Right kidney (tissue), 9 donors: ENCODE measurements at places on chromosomes 6 and 20.

DNA sequence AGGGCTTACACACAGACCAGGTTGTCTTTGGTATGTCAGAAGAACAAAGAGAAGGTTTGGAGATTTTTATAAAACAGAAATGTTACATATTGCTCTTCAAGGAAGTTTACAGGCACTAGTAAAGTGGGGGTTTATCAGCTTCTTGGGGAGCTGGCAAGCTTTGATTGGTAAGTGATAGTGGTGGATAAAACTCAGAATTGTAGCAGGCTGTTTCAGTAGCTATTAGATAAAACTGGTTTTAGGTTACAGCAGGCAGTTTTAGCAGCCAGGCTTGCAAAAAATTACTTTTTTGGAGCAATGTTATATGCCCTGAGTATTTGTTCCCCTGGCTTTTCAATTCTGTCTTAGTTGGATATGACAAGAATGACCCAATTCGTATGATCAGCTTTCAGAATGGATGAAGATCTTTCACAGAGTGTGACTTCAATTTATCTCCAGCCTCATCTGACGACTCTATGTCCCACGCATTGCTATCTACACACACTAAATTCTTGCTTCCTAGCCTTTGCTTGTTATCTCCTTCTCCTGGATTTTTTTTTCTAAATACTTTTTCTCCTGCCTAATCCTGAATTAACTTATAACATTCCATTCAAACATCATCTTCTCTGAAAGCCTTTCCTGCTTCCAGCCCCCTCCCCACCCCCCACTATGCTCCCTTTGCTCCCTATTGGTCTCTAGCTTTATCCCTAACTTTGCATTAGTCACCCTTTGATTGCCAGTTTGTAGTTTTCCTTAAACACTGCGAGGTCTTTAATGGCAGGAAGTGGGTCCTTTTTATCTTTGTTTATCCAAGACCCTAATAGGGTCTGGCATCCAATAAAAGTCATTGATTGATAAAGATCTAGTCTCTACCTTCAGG, 1.0 kb upstream of the TOMM34 start:
- no peak for DNase-seq

- no peak for DNase-seq
Measured at GRCh38 chr6:48916607-48917006, 546.4 kb downstream of the MMUT start.

GRCh38 chr6:12482386-12483375, 192.5 kb downstream of the EDN1 start:
- no peak for DNase-seq

DNA sequence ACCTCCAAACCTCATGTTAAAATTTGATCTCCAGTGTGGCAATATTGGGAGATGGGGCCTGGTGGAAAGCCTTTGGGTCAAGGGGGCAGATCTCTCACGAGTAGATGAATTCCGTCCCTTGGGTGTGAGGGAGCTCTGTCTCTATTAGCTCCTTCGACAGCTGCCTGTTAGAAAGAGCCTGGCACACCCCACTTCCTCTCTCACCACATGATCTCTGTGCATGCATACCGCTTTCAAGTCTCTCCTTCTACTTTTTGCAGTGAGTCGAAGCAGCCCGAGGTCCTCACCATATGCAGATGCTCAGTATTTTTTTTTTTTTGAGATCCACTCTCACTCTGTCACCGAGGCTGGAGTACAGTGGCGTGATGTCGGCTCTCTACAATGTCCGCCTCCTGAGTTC, 176.9 kb downstream of the SYNDIG1 start:
- no peak for DNase-seq

GRCh38 chr6:71351190-71351589, 62.6 kb downstream of the OGFRL1 start:
- no peak for DNase-seq

DNA sequence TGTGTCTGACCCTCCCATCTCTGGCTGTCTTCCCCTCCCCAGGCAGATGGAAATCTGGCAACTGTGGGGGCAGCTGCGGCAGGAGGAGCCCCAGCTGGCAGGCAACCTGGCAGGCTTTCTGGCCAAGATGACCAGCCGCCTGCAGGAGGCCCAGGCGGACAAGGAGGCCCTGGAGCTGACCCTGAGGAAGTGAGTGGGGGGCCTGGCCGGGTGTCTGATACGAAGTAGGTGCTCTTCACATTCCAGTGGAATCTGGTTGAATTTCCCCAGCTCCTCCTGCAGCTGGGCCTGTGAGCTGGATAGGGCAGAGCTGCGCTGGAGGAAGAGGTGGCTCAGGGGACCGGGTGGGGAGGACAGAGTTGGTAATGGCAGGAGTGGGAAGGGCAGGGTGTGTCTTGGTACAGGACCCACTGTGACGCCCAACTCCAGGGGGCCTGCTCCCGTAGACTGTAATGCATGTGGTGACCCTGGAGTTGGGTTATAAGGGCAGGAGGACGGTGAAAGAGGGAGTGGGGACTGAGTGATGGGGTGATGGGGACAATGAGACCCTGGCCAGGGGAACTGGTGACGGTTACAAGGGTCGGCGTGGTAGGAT, 19.7 kb downstream of the RAB44 start:
- no peak for DNase-seq

GRCh38 chr20:237489-237888, 10.4 kb downstream of the DEFB129 start:
- no peak for DNase-seq

DNA sequence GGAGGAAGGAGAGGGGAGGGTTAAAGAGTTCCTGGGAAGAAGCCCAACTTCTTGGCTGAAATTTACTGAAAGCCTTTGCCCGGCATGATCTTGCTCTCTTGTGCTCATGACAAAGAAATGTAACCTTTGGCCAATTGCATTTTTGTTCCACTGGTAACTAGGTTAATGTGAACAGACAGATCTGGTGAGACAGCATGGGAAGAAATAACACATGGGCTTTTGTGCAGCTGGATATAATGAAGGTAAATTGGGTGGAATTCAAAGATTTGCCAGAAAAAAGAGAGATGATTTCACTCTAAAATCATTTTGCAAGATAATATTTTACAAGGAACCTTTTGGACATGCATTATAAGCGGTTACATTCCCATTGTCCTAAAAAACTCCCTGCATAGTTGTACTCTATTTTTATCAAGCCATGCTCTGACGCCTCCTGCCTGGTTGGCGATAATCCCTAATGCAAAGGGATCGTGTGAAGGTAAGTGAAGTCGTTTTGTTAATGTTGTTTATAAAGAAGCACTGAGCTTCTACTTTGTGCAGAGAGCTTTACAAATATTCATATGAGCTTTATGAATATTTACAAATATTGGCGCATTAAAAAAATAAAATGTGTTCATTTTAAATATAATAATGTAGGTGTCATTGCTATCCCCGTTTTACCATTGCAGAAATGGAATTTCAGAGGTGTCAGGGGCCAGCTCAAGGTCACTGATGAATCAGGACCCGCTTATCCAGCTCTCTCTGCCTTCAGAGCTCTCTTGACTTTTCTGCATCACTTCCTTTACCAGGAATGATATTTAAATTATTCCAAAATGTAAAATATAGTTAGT, 161.3 kb upstream of the AGPAT4 start:
- DNase-seq: no peak

GRCh38 chr6:84867521-84867920, 103.1 kb upstream of the TBX18 start:
- no peak for DNase-seq

DNA sequence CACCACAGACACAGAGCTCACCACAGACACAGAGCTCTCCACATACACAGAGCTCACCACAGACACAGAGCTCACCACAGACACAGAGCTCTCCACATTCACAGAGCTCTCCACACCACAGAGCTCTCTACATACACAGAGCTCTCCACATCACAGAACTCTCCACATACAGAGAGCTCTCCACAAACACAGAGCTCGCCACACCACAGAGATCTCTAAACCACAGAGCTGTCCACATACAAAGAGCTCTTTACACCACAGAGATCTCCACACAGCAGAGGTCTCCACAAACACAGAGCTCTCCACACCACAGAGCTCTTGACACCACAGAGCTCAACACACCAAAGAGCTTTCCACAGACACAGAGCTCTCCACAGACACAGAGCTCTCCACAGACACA, 55.8 kb downstream of the ERMARD start:
- no peak for DNase-seq

- no peak for DNase-seq
Measured at GRCh38 chr20:50029697-50030461, 47.1 kb downstream of the SNAI1 start.

- DNase-seq: no peak
Measured at GRCh38 chr6:146805546-146806325, 207.0 kb downstream of the ADGB start.

DNA sequence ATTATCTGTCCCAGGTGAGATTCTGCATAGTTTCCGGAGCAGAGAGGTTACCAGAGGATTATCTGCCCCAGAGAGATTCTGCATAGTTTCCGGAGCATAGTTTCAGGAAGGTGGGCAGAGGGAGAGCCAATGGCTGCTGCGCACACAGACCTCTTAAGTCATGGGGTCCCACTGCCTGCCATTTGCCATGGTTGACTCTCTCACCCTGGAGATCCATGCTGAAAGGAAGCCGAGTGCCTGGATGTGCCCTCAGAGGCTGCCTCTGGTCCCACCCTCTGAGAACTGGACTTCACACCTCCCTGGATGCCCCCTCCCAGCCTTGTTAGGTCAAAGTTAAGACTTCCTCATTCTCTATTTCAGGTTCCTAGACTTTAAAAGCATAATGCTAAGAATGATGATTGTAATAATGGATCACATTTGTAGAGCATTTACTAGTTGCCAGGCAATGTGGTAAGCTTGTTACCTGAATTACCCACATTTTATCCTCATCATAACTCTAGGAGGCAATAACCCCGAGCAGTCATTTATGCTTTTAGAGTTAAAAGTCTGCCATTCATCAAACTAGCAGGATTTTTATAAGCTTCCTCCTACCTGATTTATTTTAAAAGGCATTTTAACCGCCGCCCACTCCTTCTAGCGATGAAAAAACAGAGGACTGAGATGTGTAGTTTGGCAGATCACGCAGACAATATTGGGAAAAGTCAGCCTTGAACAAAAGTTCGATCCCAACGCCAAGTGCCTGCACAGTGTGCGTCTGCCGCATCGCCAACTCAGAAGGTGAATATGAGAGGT, 11.9 kb downstream of the SERPINB9 start:
- no peak for DNase-seq

DNA sequence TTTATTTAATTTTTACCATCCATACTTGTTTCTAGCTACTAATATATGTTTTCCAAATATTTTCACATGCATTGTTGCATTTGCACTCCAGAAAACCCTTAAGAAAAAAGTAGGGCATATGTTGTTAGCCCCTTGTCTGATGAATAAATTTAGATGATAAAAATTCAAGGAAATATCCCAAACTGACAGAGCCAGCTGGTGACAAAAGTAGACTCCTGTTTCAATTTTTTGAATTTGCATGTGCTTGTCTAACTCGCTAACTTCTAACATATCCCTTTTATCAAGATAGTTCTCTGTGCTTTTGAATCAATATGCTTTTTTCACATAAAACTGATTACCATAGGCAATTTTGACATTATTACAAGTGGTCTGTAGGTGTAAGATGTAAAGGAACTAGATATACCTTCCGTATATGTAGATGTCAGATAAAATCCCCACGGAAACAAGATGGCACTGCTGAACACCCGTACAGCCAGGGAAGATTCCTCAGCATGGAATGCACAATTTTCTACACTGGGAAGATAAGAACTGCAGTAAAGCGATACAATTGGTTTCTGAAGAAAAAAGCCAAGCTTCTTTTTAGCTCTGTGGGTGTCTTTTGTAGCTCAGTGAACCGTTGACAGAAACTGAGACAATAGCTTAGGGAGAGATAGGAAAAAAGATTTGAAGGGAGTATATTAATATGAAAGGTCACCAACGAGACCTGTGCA, 437.6 kb upstream of the RNF217 start:
- no peak for DNase-seq

DNA sequence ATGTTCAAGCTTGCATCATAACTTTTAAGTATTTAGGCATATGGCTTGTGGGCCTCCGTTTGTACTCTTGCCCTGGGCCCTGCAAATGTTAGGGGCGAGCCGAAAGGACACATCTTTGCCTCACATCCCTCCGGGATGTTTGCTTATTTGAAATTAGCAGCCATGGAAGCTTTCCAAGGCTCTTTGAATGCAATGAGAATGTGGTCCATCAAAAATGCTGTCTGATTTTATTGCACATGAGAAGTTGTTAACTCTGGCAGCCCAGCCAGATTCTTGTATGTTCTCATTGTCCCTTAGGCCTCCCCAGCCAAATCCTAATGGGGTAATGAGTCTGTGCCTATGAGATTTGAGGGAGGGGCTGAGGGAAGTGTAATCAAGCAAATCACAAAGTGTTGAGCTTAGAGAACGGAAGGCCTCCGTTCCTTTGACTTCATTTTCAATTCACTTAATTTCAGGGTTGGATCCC, 261.2 kb upstream of the MARCKS start:
- DNase-seq: peak; percentile 49

- peak; percentile 81 for DNase-seq
Measured at GRCh38 chr6:41638002-41638934, at the start of gene MDFI. MDFI (plus strand) TSS chr6:41638468; CDS start chr6:41638750, 282 bp downstream.

DNA sequence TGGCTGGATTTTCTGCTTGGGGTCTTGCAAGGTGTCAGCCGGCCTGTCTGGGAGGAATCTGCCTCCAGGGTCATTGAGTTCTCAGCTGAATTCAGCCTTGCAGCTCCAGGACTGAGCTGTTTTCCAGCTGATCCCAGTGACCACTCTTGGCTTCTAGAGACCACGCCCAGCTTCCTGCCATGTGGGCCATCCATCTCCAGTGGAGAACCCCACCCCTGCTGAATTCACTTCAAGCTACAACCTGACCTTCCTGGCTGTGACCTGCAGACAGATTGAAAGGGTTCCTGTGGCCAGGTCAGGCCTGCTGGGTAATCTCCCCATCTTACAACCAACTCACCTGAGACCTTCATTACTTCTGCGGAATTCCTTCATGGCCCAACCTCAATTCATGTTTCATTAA, 26.5 kb upstream of the SYNDIG1 start:
- DNase-seq: no peak

GRCh38 chr6:17150096-17150495, 48.2 kb downstream of the STMND1 start:
- no peak for DNase-seq

GRCh38 chr20:41671143-41671542, 53.0 kb upstream of the CHD6 start:
- no peak for DNase-seq

DNA sequence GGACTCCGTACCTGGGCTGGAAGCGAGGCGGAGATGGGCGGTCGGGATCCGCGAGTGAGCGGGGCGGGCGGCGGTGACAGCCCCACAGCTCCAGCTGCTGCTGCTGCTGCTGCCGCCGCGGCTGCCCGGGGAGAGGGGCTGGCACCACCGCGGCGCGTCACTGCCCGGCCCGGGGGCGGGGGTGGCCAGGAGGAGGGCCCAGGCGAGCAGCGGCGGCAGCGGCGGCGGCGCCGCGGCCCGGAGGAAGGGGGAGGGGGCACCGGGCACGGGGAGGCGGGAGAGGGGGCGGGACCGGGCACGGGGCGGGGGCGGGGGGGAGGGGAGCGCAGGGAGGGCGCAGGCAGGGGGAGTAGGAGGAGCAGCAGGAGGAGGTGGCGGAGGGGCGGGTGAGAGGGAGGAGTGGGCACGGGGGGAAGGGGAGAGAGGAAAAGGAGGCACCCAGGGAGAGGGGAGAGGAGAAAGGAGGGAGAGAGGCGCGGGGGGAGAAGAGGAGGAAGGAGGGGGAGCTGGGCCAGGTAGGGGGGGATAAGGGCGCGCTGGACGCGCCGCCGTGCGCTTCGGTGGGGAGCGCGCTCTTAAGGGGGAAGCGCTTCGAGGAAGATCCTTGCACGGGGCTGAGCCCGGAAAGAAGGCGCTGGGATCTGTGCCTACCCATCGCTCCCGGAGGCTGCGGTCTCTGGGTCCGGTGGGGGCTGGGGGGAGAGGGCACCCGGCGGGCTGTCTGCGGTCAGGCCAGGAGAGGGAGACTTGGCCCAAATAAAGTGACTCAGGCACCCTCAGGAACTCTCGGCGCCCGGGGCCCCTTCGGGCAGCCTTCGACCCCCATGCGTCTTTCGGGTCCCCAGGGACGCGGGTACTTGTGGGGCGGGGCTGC, 101.5 kb downstream of the NOL4L start:
- DNase-seq: peak; percentile 84
